K562 (cell line): ENCODE measurements at places on chromosomes 6 and 20.

DNA sequence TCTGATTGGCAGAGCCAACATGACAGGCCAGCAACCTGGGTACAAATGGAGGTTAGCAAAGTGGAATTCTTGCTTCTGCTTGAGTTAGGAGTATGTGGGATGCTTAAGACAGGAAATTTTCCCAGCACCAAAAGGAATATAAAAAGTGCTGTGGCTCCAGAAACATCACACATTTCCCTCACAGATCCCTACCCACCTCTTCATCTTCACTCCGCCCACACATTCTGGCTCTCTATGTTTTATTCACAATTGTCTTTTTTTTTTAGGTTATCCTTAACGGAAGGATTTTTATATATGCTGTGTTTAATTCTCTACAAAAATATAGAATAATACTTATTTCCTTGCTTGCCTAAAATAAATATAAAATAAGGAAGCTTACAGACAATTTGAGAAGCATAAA is 563.3 kb upstream of the HS3ST5 start:
- no peak for DNase-seq
- no peak overlapping the region for H3K4me3 ChIP-seq
- no peak overlapping the region for H3K27ac ChIP-seq
- H3K36me3 ChIP-seq, result no peaks in the 10 kb centered on the region
- H3K27me3 ChIP-seq, result no peaks in the 10 kb centered on the region

DNA sequence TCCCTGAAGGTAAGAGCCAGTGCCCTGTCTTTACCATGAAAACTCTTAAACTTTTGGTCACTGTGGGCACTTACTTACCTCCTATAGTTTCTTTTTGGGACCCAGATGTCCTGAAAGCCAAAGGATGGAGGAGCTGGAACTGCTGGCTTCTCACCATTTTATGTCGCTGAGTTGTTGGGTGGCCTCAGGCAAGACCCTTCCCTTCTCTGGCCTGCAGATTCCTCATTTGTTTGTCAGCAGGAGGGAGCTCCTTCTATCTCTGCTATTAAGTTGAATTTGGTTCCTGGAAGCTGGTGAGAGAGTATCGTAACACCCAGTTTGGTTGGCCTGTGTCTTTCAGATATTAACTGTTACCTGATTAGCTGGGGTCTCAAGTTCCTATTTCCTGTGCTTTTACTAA is 68.2 kb upstream of the MYL9 start:
- H3K27me3 ChIP-seq, result no peaks in the 10 kb centered on the region
- peaks cover 16% of the 10 kb centered on the region for H3K4me1 ChIP-seq
- no peak for DNase-seq
- no peaks in the 10 kb centered on the region for H3K36me3 ChIP-seq

DNA sequence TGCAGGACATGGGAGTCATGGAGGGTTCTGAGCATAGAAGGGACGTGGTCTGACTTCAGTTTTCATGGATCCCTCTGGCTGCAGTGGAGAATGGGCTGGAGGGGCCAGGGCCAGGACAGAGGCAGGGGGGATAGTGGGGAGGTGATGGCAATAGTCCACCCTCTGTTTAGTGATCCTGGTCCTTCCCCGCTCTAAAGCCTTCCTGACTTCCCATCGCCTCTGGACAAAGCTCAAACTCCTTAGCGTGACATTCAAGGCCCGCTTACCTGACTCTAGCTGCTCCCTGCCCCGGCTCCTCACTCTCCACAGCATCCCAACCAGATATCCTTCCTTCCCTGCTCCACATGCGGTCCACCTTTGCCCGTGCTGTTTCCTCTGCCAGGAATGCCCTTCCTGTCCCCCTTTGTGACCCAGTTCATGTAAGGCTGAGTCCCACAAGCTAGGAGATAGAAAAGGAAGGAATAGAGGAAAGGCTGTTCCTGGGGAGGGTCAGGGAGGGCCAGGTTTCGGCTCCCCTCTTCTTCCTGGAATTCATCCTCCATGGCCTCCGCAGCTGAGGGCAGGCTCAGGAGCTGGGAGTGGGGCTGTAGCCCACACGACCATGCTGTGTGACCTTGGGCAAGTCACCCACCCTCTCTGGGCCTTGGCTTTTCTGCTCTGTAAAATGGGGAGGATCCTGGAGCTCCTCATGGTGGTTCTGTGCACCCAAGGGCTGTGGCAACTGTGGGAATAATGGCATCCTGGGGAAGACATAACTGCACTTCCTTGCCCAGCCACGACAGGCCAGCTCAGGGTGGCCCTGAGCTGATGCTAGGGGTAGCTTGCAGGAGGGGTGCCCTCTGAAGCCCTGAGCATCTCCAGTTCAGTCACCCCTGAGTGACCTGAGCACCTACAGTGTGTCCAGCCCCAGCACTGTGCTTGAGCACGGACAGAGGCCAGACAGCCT is 116.1 kb downstream of the CEBPB start:
- H3K27ac ChIP-seq, result no peak overlapping the region; the same call in 2 of the 3 replicates
- no peaks in the 10 kb centered on the region for H3K36me3 ChIP-seq
- H3K4me3 ChIP-seq, result no peak overlapping the region
- no peak for DNase-seq
- no peaks in the 10 kb centered on the region for H3K27me3 ChIP-seq

DNA sequence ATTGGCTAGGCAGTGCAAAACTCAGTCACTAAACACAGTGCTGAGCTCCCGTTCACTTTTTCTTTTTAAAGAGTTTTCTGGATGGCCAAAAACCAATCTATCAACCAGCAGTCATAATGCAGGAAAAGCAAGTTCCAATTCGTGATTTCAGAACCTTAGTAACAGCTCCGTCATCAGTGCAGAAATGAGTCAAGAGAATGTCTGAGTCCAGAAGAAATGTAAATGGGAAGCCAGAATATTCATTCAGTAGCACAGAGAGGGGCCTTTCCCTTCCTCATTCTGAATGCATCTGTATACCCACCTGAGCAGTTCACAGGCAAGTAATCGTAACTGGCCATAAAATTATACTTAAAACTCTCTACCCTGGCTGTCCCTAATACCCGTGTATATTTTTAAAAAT is 20.4 kb downstream of the HUS1B start:
- no peaks in the 10 kb centered on the region for H3K36me3 ChIP-seq
- no peak overlapping the region for H3K4me3 ChIP-seq
- no peaks in the 10 kb centered on the region for H3K27me3 ChIP-seq
- H3K4me1 ChIP-seq, result no peaks in the 10 kb centered on the region
- no peak for DNase-seq

GRCh38 chr6:111846492-111847409 is 26.5 kb downstream of the FYN start:
- no peak overlapping the region for H3K4me3 ChIP-seq
- no peaks in the 10 kb centered on the region for H3K27me3 ChIP-seq
- H3K4me1 ChIP-seq, result peaks cover 17% of the 10 kb centered on the region; the same call in 1 of the 2 replicates

- H3K27me3 ChIP-seq, result peaks cover 22% of the 10 kb centered on the region
- DNase-seq, result no peak
- H3K4me1 ChIP-seq, result no peaks in the 10 kb centered on the region
- no peak overlapping the region for H3K27ac ChIP-seq
- no peaks in the 10 kb centered on the region for H3K36me3 ChIP-seq
These were observed 175.7 kb upstream of the SULF2 start for GRCh38 chr20:47960769-47961541.

DNA sequence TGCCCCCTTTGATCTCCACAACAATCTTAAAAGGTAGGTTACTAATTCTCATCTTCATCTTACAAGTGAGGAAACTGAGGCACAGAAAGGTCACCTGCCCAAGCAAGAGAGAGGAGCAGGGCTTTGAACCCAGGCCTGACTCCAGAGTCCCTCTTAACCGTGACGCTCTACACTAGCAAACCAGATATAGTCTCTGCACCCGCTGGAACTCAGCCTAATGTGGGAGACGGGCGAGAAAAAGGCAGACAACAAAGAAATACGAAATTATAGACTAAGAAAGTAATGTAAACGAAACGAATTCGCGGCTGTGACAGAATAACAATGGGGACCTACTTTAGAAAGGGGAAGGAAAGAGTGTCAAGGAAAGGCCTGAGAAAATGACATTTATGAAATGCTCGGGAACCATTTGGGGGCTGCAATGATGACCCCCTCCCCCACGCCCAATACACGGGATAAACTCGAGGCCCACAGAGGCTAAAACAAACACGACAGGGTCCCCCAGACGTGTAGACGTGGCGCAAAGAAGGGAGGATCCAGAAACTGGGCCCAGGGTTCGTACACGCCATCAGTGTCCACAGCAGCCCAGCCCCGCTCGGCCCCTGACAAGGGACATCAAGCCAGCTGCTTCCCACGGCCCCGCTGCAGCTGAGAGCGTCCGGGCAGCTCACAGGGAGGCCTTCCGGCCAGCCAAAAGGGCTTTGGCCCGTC is 637 bp downstream of the TRPC4AP start:
- H3K4me1 ChIP-seq, result peaks cover 18% of the 10 kb centered on the region
- H3K36me3 ChIP-seq, result peaks cover 15% of the 10 kb centered on the region
- peak overlapping the region; percentile 93 for H3K27ac ChIP-seq
- peak overlapping the region; percentile 92 for H3K4me3 ChIP-seq
- no peaks in the 10 kb centered on the region for H3K27me3 ChIP-seq

DNA sequence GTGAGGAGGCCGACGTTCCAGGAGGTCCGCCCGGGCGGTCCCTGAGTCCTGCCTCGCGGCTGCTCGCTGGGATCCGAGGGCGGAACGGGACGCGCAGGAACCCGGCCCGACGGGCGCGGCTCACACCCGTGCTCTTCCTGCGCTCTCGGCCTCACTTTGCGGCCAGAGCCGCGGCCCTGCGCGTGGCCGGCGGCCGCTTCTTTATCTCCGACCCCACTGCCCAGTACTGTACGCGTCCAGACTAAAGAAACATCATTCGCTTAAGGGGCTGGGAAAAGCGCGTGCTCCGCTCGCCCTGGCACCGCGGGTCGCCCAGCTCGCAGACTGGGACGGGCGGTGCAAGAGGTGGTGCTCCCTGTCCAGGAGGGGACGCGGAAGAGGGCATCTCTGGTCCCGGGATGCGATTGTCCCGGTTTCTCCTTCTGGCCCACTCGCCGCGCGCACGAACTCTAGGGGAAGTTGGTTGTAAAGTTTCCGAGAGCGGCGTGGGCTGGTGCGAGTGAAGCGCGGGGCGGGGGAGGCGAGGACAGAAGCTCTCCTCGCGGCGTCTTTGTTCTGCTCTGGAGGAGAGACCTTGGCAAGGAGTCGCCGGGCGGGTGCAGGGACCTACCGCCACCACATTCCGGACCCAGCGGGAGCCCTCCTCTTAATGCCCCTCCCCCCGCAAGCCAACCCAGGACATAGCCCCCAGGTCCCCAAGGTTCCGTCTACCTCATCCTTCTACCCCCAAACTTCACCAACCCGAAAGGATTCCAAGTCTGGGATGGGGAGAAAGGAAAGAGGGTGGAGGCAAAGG is 71.0 kb downstream of the SOX4 start:
- no peaks in the 10 kb centered on the region for H3K36me3 ChIP-seq
- H3K27me3 ChIP-seq, result peaks cover 44% of the 10 kb centered on the region
- no peak for DNase-seq
- H3K27ac ChIP-seq, result no peak overlapping the region
- H3K4me3 ChIP-seq, result no peak overlapping the region
- no peaks in the 10 kb centered on the region for H3K4me1 ChIP-seq

GRCh38 chr6:41278699-41279405 is 7.6 kb downstream of the TREM1 start:
- H3K27ac ChIP-seq, result no peak overlapping the region
- no peaks in the 10 kb centered on the region for H3K36me3 ChIP-seq
- peak; percentile 97 for DNase-seq
- no peaks in the 10 kb centered on the region for H3K4me1 ChIP-seq
- no peak overlapping the region for H3K4me3 ChIP-seq
